ENCODE measurements at places on chromosomes 3 and 15.

GRCh38 chr15:42576040-42576594 lies 711 bp downstream of the STARD9 start:
- DNase-seq = no peak

GRCh38 chr3:59180006-59180405 lies 130.2 kb upstream of the CFAP20DC start:
- DNase-seq = no peak

- DNase-seq = no peak
Measured at GRCh38 chr3:126523745-126524428, at the start of gene CHST13. Gene CHST13, plus strand, starts transcription at chr3:126524155. Its CDS starts 178 bp downstream, at chr3:126524333.

- DNase-seq = no peak
Measured at GRCh38 chr3:11903047-11903446, 56.4 kb upstream of the TAMM41 start.

DNA sequence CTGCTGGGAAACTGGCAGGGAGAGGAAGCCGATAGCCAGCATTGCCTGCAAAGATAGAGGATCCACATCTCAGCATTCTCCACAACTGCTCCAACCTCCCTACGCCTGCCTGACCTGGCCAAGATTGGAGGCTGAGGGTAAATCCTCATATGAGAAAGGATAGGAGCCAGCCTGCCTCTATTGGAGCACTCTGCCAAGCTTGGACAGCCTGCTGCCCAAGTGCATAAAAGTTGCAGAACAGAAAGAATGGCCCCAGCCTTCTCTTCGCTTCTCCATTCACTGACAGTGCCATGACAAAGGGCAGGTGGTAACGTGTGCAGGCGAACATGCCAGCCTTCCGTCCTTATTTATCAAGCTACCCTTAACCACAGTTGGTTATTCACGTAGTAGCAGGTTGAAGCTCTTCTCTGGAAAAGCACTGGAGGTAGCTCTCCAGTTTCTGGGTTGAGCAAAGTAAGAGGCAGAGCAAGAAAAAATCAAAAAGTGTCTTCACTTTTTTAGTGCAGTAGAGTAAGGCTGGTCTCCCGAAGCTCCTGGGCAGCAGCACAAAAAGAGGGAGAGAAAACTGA lies 4.3 kb downstream of the BMF start:
- DNase-seq = no peak

DNA sequence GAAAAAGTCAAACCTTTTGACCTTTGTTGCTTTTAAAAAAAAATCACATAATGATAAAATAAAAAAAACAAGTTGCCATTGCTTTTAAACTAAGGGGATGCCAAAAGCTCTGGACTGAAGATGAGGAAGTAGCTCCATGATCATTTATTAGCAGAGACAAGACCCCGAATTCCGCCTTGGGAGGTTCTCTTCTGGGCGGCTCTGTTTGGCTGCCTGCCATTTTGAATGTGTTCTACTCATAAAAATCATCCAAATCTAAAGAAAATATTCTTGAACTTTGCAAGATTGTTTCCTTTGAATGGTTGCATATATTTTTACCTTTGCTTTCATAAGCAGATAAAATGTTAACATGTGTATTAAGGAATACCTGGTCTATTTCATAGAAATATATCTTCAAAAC lies 63.8 kb downstream of the NCEH1 start:
- no peak for DNase-seq

DNA sequence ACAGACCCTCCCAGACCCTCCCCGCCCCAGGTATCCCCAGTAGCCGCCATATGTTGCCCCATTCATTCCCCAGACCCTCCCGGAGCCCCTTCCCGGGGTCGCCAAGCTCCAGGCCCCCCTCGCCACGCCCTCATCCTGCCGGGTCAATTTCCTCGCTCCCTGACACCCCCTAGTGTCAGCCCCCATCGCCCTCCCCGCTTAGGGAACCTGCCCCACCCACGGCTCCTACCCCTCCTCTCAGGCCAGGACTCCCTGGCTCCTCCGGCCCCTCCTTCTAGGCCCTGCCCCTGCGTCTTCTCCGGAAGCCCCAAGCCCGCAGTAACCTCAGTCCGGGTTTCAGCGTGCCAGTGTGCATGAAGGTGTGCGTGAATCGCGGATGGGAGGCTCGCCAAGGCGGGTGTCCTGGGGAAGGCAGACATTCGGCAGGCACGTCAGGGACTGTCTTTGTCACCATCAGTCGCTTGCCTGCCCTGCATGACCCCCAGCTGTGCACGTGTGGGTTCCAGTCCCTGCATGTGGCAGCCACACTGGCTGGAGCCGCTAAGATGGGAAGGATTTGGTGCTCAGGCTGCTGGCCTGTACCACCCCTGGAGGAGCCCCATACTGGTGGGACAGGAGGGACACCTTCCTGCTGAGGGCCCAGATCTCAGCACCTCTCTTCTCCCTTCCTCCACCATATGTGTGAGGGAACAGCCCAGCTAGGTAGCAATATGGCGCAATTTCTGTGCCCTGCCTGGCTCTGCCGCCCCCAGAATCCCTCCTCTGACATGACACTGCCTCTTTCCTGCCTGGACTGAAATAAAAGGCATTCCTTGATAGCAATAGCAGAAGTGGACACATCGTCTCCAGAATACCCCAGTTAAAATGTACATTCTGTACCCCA lies 693 bp downstream of the DISP2 start:
- DNase-seq = no peak

DNA sequence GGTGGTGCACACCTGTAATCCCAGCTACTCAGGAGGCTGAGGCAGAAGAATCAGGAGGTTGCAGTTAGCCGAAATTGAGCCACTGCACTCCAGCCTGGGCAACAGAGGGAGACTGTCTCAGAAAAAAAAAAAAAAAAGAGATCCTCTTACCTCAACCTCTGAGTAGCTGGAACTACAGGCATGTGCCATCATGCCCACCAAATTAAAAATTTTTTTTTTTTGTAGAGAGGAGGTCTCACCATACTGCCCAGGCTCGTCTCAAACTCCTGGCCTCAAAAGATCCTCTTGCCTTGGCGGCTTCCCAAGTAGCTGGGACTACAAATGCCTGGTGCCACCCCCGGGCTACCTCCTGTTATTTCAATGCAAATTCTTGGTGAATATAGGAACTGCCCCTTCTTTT lies 1.5 kb downstream of the UMPS start:
- DNase-seq = no peak

- DNase-seq = no peak
Measured at GRCh38 chr3:143831994-143832393, 16.3 kb downstream of the SLC9A9 start.

GRCh38 chr3:125381743-125382142 lies 6.6 kb upstream of the ZNF148 start:
- DNase-seq = no peak

- no peak for DNase-seq
Measured at GRCh38 chr3:191143224-191143623, 55.8 kb upstream of the OSTN start.

DNA sequence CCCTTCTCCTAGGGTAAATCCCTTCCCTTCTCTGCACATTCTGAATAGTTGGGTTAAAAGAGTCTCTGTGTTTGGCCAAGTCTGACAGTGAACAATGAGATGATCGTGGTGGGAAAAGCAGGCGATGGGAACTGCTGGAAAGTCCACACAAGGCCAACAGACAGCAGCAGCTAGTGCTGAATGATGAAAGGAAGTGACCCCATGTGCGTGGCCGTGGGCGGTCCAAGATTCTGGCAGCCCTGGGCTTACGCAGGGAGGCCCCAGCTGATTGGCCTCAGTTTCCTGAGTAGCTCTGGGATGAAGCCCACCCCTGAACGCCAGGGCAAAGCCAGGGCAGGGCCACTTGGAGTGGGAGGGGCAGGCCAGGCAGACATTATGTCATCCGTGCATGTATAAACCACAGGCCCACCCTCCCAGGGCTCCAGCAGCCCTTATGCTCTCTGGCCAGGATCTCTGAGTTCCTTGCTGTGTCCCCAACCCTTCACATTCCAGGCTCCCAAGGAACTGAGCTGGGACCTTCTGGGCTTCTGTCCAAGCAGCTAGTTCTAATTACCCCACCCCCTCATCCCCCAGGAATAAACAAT lies 57.8 kb downstream of the CDC25A start:
- DNase-seq = no peak

- DNase-seq = no peak
Measured at GRCh38 chr3:114466816-114467215, 173.0 kb downstream of the TIGIT start.

DNA sequence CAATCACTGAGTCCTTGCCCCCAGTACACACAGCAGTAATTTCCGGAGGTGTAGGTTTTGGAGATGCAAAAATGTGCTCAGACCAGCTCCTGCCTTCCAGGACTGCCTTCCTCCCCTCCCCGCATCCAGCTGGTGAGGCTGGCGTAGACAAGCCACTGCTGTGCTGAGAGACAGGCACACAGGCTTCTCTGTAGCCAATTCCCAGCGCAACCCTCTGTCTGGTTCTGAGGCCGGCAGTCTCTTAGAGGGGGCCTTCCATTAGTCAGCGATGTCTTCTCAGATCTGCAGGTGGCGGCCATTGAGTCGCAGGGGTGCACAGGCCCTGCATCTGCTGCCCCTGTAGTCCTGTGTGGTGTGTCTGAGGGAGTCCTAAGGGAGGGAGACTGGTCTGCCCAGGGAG lies 114.4 kb downstream of the DNAJB8 start:
- no peak for DNase-seq

GRCh38 chr3:140391061-140391460 lies 286.8 kb upstream of the TRIM42 start:
- no peak for DNase-seq

- no peak for DNase-seq
Measured at GRCh38 chr3:139674571-139675260, 3.1 kb downstream of the NMNAT3 start.

DNA sequence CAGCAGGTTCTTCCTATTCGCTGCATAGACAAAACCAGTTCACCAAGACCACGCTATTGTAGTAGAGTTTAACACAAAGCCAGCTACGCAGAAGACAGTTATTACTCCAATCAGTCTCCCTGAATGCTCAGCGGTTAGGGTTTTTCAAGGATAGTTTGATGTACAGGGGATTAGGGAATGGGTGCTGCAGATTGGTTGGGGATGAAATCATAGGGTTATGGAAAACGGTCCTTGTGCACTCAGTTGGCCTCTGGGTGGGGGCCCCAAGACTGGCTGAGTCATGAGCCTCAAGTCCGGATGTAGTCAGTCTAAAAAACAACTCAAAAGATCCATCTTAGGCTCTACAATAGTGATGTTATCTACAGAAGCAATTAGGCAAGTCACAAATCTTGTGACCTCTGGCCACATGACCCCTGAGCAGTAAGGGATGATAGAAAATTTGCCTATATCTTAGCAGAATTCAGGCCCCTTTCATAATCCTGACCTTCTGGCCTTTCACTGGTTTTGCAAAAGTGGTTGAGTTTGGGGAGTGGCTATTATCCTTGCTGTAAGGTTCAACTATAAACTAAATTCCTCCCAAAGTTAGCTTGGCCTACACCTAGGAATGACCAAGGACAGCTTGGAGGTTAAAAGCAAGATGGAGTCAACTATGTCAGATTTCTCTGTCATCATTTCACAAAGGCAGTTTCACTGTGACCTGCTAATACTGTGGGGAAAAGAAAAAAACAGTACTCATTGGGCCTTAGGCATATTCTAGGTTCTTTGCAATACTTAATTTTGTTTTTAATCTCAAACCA lies 57.7 kb downstream of the LIPC start:
- no peak for DNase-seq

- no peak for DNase-seq
Measured at GRCh38 chr3:3589715-3590130, 209.5 kb upstream of the LRRN1 start.

Measured in activated CD8-positive, alpha-beta memory T cell treated with anti-CD3 and anti-CD28 coated beads for 1 hour (primary cell).